Left lung (tissue), 14 donors: ENCODE measurements at places on chromosomes 12 and 14.

- DNase-seq = no peak
These were observed 268.0 kb upstream of the TMEM132C start for GRCh38 chr12:127998988-127999387.

- no peak for DNase-seq
These were observed 58.4 kb downstream of the PTPN21 start for GRCh38 chr14:88496414-88496813.

DNA sequence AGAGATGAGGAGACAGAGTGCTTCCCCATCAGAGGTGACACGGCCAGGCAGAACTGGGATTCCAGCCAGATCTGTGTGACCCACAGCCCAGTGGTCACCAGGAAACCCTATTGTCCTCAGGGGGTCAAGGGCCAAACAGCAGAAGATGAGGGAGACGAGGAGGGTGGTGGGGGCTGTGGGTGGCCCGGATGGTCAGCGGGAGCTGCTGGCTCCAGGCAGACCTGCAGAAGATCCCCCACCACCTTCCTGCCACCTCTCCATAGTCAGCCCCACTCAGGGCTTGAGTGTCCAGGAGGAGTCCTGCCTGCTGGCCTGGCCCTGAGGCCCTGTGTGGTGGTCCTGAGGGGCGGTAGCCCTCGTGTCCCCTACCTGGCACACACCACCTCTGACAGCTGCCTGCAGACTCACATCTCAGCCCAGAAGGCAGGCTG, 136.8 kb downstream of the CALM1 start:
- DNase-seq = no peak

DNA sequence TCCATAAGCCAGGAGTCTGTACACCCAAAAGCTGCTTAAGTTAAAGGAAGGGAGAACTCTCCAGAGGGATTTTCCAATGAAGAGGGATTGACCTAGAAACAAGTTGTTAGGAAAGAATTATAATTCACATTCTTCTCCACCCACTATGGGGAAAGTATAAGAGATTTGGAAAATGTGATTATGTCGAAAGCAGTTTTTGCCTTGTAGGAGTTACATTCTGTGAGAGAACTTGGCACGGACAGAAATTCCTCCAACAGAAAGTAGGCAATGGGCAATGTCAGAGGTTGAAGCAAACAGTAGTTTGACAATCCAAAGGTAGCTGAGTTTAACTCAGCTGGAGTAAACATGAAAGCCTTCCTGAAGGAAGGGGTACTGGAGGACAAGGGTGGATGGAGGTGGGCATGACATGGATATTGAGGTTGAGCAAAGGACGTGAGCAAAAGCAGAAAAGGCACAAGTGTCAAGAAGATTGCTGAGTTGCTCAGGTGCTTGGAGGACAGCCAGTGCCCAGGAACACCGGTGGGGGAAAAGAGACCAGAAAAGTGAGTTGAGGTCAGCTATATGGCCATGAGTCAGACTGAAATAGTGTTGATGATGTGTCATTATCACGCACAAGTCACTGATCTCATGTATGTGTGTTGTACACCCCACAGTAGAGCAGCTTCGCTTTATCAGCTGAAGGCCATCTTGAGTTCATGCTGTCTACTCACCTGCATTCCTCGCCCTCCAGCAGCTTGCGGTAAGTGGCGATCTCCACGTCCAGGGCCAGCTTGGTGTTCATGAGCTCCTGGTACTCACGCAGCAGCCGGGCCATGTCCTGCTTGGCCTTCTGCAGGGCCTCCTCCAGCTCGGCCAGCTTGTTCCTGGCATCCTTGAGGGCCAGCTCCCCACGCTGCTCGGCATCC, 4.0 kb downstream of the KRT5 start:
- DNase-seq = no peak

GRCh38 chr12:111784953-111785352, 18.2 kb downstream of the ALDH2 start:
- DNase-seq = no peak

DNA sequence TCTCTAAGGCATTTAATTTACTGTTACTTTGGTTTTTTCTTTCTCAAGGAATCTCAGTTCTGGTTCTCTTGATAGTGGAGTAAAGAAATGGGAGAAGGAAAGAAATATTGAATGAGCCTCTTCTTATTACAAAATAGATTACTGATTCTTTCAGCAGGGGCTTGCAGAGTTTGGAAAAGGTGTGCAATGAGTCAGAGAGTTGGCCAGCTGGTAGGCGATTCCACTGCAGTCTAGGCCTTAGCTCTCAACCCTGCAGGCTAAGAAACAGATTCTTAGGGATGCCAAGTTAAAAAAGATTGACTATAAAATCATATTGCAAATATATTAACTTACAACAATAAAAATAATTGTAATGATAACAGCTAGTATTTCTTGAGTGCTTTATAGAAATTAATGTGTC, 25.8 kb downstream of the NR1H4 start:
- no peak for DNase-seq

- no peak for DNase-seq
These were observed 3.6 kb downstream of the TTC5 start for GRCh38 chr14:20302042-20302755.

GRCh38 chr12:107622001-107622400, 63.6 kb upstream of the PWP1 start:
- DNase-seq = no peak

DNA sequence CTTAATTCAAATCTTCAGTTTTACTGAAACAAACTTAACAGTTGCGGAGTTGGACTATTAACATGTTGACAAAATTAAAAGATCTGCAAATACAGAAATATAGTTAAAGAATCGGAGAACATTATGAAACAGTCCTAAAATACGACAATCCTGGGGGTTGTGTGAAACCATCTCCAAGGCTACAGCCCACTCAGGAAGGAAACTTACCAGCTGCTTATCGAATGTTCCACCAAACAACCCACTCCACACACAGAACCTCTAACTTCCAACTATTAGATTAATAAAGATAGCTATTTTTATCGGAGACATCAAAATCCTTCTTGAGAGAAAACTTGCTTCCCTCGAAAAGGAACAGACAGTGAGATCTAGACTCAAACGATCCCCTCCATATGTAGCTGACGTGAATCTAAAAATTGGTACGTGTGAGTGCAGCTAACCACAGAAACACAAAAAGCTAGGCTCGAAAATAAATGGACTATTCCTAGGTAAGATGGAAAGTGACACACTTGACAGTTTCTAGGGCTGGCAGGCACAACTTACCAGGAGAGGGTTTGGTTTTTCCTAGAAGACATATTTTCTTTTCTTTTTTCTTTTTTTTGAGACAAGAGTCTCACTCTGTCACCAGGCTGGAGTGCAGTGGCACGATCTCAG, 12.9 kb downstream of the VPS37B start:
- DNase-seq = no peak

DNA sequence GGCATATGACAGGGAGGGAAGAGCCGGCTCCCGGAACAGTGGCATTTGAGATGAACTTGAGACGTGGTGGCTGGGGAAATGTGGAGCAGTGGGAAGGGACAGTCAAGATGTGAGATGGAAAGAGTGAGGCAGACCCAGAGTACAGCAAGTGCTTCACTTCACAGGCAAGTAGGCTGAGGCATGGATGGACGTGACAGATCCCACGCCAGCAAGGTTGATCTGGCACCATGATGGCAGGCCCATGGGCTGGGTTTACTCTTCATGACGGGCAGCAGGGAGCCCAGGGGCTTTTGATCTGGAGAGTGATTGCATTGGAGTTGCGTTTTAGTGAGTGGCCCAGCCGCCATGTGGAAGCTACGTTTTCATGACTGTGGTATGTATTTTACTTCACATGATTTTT, 17.9 kb upstream of the EML1 start:
- DNase-seq = no peak

DNA sequence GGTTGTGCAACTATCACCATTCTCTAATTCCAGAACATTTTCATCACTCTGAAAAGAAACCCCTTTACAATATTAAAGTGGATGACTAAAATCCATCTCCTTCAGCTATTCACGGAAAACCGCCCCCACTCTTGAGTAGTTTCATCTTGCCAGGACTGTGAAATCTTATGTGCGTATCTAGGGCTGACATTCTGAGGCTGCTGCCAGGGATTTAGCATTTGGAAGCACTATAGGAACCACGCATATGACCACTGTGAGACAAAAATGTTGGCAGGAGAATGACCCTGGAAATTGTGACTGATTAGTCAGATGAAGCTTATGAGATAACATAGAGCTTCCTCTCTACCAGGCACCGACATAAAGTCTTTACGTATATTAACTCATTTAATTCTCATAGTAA, 305.2 kb upstream of the PDE3A start:
- no peak for DNase-seq

DNA sequence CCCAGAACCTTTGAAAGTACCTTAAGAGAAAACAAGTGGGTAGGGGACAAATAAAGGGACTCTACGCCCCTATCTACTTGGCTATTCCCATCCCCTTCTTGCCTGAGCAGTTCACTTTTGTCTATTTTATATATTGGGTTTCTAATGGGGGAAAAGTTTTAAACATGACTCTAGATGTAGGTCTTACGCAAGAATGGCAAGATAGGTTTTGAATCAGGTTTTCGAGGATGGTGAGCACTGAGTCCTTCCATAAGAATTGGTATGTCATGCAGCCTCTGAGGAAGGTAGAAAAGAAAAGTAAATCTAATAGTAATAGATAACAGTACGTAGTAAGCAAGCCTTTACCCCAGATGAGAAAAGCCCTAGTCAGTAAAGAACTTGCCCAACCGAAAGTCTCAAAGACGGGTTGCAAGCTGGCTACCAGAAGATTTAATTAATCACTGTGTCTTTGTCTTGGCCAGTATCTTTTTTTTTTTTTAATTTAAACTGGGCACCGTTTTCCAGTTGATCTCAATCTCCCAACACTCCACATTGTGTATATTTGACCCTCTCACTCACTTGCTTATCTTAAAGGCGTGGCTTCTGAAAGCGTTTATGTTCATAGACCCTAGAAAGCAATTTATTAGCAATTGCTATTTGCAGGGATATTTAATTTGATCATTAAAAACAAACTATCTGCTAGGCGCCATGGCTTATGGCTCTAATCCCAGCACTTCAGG, 86.6 kb upstream of the TMEM263 start:
- DNase-seq = no peak

- DNase-seq = no peak
These were observed 21.4 kb downstream of the ZNF268 start for GRCh38 chr12:133202493-133203343.

GRCh38 chr12:58776144-58776543, 144.2 kb downstream of the LRIG3 start:
- DNase-seq = no peak

DNA sequence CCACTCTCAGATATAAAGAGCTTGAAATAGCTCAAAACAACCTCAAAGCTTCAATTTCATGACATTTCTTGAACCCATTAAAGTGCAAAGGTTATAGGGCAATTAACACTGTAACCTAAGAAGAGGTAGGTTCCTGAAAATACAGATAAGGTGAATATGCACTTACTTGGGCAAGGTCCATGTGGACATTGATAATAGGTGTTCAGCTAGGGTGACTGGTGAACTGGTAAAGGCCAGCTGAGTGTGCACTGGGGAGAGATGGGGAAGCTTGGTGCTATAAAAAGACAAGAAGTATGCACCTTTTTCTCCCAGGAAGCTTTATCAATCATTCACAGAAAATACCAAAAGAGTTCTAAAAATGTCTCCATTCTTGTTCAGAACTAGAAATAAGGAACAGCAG, 418.6 kb downstream of the SLC16A7 start:
- DNase-seq = no peak

DNA sequence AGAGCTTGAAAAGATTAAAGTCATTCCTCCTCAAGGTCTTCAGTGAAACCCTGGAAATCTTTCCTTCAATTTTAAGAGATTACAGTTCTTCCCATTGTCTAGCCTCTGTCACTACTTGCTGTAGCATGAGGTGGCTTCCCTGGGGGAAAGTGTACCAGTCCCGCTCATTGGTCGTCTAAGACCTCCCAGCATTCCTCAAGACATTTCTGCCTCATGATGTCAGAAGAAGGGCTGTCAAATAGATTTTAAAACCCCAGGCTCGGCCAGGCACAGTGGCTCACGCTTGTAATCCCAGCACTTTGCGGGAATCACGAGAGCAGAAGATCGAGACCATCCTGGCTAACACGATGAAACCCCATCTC, 46.7 kb downstream of the SMUG1 start:
- no peak for DNase-seq

DNA sequence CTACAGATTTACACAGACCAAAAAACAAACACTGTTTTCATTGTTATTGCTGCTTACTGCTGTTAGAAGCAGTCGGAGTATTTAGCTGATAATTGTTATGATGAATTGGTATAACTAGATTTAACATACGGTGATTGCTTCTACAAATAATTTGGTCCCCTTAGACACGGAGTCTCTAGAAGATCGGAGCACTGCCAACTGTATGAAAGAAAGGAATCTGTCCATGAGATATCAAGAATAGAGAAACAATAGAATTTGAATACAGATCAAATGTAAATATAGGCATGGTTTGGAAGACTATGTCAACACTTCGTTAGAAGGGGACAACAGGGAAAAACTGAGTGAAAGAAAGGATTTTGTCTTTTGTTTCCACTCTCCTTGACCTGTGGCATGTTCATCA, 110.9 kb downstream of the PPP2R5E start:
- DNase-seq = no peak

DNA sequence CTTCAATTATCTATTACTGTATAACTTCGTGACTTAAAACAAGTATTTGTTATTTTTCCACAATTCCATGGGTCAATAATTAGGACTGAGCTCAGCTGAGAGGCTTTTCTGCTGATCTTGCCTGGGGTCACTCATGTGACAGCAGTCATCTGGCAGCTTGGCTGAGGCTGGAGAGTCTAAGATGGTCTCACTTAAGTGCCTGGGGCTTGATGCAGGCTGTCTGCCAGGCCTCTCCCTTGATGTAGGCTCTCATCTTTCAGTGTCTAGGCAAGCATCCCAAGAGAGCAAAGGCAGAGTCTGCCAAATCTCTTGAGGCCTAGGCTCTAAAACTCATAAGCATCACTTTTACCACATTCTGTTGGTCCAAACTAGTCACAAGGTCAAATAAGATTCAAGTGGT, 93.2 kb downstream of the NKX2-1 start:
- DNase-seq = no peak

- no peak for DNase-seq
These were observed 3.4 kb downstream of the SPX start for GRCh38 chr12:21529456-21529855.

- no peak for DNase-seq
These were observed 1314.6 kb upstream of the TMEM132C start for GRCh38 chr12:126952096-126953007.

- no peak for DNase-seq
These were observed 41.5 kb upstream of the NPAS3 start for GRCh38 chr14:32896979-32897697.

DNA sequence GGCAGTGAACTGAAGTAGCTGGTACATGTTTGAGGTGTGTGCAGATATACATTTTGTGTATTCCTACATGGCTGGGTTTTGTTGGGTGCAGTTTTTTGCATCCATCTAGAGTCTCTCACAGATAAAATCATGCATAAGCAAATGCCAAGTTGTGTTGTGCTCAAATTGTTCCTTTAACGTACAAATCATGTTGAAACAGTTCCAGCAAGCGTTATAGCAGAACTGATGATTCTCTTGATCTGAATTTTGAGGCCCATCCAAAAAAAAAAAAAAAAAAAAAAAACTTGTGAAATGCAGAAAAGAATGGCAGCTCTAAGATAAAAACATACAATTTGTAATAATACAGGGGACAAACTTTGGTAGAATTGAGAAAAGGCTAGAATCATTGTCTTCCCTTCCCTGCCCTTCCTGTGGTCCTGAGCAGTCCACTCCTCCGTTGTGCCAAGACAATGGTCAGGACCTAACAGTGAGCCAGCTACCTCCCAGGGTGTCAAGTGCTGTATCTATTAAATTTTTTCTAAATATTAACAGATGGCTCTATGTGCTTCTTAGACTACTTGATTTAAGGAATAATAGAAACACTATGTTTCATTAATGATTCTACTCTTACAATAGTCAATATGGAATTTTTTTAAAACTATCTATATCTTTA, 122.1 kb downstream of the PLEKHA5 start:
- DNase-seq = no peak
